ENCODE measurements at places on chromosomes 13 and 19. TPM values are rescaled to one million over a fixed set of nuclear protein-coding genes. Genes with fewer than 3 reads are reported as not detected.

Gene SPTBN4
- 5.1 TPM for total RNA-seq

Gene NANOS3
- 0.68 TPM for total RNA-seq

Gene ZC3H4
- 20.5 TPM for total RNA-seq

Gene C5AR1
- total RNA-seq = 5.0 TPM

Gene SMIM44
- total RNA-seq = not detected

Gene CLEC4M
- total RNA-seq = not detected

Gene SCGB2B2
- total RNA-seq = 0.19 TPM

Gene NCR1
- not detected for total RNA-seq

Gene IFI30
- total RNA-seq = 32.5 TPM

Gene SYNGR4
- total RNA-seq = not detected

Gene RGCC
- 41.4 TPM for total RNA-seq

Gene C19orf38
- total RNA-seq = 1.5 TPM

Gene BCAM
- total RNA-seq = 91.9 TPM

Gene NDFIP2
- total RNA-seq = 36.4 TPM

Gene ZNF729
- not detected for total RNA-seq

Gene HIPK4
- not detected for total RNA-seq

Gene LILRA1
- 0.92 TPM for total RNA-seq

Gene PTGER1
- not detected for total RNA-seq

Gene ATP1A3
- 342 TPM for total RNA-seq

Gene IRF2BP1
- total RNA-seq = 19.9 TPM

Gene EID2
- total RNA-seq = 10.7 TPM

Gene SLITRK5
- total RNA-seq = 0.05 TPM

Gene ATP4B
- not detected for total RNA-seq

Gene KLK3
- not detected for total RNA-seq

Gene EHD2
- total RNA-seq = 60.5 TPM
